Fibroblast of upper back skin (primary cell): ENCODE measurements at places on chromosomes 1 and 21.

DNA sequence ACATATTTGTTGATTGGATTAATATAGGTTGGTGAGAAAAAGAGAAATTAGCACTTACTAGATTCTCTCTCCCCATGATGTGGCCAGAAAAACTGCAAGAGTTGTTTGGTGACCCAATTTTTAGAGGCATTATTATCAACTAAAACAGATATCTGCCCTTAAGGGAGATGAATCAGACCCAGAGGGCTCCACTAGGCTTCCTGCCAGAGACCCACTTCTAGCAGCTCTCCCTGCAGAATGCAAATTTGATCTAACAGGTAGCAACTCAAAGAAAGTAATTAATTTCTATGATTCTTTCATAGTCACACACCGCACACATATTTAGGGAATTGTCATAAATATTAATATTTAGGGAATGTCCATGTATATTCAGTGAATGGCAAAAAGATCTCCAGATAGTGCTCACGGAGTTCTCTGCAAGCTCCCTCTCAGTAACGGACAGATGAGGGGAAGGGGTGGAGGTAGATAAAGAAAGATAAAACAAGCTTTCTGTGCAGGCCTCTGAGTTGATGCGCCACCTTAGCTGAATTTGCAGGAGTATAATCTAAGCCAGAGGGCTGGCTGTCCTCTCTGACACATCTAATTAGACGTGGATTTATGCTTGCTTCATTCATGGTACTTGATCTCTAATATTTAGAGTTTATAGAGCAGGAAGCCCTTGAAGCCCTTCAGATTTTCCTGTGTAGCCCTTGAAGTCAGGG lies 84.1 kb upstream of the CCDC190 start:
- DNase-seq, result no peak

GRCh38 chr1:198497326-198498102 lies 43.0 kb downstream of the ATP6V1G3 start:
- DNase-seq, result peak; percentile 75

DNA sequence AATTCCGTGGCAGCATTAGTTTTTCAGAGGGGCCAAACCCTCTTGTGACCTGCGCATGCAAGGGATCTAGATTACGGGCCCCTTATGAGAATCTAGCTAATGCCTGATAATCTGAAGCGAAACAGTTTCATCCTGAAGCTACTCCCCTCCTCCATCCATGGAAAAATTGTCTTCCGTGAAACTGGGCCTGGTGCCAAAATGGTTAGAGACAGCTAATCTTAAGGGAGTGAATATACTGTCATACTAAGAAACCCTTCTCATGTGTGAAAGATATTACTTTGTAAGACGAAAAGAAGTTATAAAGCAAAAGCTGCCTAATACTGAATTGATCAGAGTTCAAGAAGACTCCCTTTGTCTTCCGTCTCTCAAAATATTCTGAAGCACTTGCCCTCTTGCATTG lies 166.3 kb downstream of the DUSP10 start:
- peak; percentile 26 for DNase-seq

- peak; percentile 10 for DNase-seq
Observed at GRCh38 chr1:223087291-223088255, 55.5 kb downstream of the TLR5 start.

GRCh38 chr1:13753636-13754402 lies 53.8 kb downstream of the PRDM2 start:
- no peak for DNase-seq

DNA sequence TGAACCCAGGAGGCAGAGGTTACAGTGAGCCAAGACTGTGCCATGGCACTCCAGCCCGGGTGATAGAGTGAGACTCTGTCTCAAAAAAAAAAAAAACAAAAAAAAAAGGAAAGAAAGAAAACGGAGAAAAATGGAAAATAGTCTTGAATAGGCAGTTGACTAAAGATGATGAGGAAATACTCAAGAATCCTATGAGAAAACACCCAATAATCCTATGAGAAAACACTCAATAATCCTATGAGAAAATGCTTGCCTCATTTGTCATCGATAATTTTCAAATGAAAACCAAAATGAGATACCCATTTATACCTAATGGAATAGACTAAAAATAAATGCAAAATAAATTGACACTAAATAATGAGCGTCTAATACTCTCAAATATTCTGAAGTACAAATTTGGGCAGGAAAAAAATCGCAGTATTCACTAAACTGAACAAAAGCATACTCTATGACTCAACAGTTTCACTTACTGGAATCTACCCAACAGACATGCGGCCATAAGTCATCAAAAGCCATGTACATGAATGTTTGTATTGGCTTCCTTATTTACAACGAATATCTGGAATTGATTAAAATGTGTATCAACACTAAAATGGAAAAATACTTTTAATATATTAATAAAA lies 733.9 kb upstream of the CHRM3 start:
- peak; percentile 84 for DNase-seq

DNA sequence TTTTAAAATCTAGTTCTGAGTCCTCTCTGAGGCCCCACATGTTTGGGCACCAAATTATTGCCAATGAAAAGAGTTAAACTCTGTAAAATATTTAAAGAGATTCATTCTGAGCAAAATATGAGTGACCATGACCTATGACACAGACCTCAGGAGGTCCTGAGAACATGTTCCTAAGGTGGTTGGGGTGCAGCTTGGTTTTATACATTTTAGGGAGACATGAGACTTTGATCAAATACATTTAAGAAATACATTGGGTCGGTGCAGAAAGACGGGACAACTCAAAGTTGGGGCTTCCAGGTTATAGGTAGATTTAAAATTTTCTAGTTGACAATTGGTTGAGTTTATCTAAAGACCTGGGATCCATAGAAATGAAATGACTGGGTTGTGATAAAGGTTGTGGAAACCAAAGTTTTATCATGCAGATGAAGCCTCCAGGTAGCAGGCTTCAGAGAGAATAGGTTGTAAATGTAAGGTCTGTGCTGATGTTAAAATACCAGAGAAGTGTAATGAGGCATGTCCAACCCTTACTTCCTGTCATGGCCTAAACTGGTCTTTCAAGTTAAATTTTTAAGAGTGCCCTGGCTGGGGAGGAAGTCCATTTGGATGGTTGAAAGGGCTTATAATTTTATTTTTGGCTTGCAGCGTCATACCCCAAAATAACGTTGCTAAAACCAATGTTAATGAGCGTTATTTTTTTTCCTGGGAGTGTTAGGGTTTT lies 274.9 kb downstream of the NUF2 start:
- no peak for DNase-seq
